ENCODE measurements at places on chromosomes 12 and 14. TPM values are rescaled to one million over a fixed set of nuclear protein-coding genes. Genes with fewer than 3 reads are reported as not detected.
A peak's percentile ranks its signal among the peaks of the same experiment; 100 is the strongest.

Gene NOC4L
- 40.0 TPM for total RNA-seq

Gene SLC15A4
- 48.6 TPM for total RNA-seq

Gene PLEKHD1
- total RNA-seq = not detected

Gene CLEC2B
- not detected for total RNA-seq

Gene RNF212B
- not detected for total RNA-seq

Gene INSM2
- total RNA-seq = 0.17 TPM

Gene DAO
- 22.1 TPM for total RNA-seq

Gene MYH6
- not detected for total RNA-seq

Gene FKBP4
- total RNA-seq = 137 TPM

Gene ITGA5
- 49.1 TPM for total RNA-seq

Gene HEBP1
- 44.6 TPM for total RNA-seq

Gene TMTC1
- not detected for total RNA-seq

Gene OR6C65
- not detected for total RNA-seq

GRCh38 chr12:32768518-32768917 lies 12.8 kb upstream of the YARS2 start:
- no peak for DNase-seq

GRCh38 chr14:100124551-100125088 lies 34.8 kb downstream of the DEGS2 start:
- DNase-seq = no peak

- DNase-seq = no peak
Measured at GRCh38 chr14:91919814-91920213, 27.7 kb downstream of the FBLN5 start.

DNA sequence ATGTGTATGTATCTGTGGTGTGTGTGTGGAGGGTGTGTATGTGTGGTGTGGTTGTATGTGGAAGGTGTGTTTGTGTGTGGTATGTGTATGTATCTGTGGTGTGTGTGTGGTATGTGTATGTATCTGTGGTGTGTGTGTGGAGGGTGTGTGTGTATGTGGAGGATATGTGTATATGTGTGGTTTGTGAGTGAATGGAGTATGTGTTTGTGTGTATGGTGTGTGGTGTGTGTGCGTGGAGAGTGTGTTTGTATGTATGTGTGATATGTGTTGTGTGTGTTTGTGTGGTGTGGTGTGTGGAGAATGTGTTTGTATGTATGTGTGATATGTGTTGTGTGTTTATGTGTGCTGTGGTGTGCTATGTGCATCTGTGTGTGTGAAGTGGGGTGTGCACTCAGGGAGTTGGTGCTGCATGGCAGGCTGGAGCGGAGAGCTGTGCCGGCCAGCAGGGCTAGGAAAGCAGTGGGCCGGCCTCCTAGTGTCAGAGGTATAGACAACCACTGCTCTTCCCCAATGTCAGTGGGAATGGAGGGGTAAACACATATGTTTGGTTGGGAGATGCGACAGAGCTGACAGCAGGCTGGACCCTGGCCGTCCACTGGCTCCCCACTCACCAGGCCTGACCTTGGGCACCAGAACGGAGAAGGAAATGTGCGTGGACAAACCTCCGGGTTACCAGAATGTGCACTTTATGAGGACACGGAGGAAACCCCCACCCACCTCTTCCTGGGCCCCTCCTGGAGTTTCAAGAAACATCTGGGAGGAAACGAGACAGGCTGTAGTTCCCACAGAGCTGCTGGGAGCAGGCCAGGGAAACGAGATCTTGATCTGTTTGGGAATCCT lies 60.7 kb downstream of the CLMN start:
- no peak for DNase-seq

GRCh38 chr12:84157170-84157569 lies 755.4 kb downstream of the SLC6A15 start:
- DNase-seq = no peak

- DNase-seq = no peak
Measured at GRCh38 chr12:122610207-122610606, 83.2 kb downstream of the KNTC1 start.

- DNase-seq = no peak
Measured at GRCh38 chr12:52364061-52364460, 3.2 kb downstream of the KRT85 start.

DNA sequence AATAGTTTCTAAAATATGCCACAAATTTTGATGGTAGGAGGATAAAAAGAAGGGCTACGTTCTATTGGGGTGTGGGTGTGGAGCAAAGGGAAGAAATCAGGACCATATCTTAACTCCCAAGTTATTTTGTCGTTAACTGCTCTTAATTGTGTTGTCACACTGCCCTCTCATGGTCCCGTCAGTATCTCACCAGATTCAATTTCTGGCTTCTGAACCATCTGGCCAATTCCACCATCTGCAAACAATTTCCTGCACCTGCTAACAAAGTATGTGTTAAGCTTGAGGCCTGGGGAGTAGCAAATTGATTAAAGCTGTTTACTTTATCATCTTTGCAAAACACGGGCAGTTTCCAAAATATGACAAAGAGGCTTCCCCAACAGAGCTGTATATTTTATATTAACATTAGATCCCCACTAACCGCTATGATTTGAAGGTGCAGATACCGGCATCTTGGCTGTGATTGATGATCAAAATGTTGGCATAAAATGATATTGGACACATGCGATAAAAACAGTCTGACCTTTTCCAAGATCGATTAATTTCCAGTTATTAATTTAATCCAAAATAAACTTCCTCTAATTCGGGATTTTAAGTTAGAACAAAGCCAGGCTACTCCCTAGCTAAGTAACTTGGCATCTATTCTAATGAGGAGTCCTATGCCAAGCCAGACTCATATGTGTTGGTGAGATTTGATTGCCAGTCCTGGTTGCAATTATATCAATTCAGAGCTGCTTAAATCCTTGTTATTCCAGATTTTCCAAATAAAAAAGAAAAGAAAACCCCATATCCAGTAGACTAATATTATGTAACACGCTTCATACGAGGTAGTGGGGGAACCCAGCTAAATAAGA lies 6.9 kb upstream of the DNM1L start:
- DNase-seq = peak; percentile 96

GRCh38 chr14:52701223-52701622 lies 5.8 kb upstream of the PSMC6 start:
- no peak for DNase-seq

- no peak for DNase-seq
Measured at GRCh38 chr12:117024961-117025480, 74.2 kb downstream of the TESC start.

DNA sequence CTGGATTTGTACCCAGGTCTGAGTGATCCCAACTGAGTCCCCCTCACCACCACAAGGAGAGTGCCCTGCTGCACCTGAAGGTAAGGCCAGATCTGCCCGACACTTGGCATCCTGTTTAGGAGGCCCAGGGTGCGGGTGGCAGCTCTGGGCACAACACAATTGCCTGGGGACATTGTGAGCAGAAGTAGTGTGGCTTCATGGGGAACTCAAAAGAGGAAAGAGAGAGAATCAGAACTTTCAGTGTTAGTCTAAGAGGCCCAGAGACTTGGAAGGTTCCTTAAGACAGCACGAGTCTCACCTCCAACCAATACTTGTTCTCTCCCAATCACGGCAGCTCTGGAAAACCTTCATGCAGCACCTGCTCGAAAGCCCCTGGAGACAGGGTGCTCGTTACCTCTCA lies 6.6 kb upstream of the SLC8B1 start:
- no peak for DNase-seq

- peak; percentile 65 for DNase-seq
Measured at GRCh38 chr12:43758247-43758727, 303 bp downstream of the PUS7L start.

DNA sequence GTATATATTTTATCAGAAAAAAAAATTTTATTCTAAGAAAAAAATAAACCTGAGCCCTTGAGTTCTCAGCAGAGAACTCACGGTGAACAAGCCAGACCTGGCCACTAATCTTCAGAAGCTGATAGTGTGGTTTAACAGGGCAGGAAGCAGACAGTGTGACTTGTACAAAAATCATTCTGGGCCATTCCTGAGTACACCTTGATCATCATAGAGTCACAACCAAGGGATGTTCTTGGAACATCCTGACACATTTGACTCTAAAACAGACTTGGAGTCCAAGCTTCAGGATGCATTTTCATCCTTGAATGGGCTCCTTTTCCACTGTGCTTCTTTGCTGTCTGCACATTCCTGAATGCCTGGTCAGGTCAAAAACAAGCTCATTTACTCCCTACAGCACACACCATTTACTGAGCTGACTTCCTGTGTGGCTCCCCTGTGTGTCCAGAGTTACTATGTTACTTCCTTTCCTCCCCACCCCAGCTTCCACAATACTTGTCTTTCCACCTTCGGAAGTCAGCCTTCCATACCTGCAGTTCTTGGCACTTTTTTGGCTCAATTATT lies 112.0 kb downstream of the ANO6 start:
- DNase-seq = no peak

DNA sequence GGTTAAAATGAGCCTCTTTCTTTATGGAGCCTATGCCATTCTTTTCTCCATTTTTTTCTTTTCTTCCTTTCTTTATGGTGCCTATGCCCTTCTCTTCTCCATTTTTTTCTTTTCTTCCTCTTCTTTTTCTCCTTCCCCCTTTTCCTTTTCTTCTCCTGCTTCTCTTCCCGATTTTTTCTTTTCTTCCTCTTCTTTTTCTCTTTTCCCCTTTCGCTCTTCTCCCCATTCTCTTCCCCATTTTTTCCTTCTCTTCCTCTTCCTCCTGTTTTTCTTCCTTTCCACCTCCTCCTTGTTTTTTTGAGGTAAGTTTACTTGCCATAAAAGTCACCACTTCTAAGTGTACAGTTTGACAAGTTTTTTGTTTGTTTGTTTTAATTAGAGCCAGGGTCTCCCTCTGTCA lies 50.1 kb downstream of the KIAA0586 start:
- no peak for DNase-seq

DNA sequence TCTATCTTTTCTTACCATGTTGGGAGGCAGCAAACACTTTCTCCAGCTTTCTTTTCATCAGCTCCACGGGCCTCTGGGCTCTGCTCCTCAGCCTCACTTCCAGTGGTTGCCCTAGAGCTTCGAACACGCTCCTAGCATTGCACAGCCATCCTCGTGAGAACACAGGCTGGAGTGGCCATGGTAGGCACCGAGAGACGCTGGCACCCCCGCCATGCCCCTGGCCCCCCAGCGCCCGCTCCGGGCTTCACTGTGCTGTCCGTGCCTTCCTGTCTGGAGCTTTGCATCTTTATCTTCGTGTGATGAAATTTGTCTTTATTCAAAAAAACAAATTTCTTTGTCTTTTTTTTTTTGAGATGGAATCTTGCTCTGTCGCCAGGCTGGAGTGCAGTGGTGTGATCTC lies 352.2 kb downstream of the TMEM121 start:
- DNase-seq = no peak

DNA sequence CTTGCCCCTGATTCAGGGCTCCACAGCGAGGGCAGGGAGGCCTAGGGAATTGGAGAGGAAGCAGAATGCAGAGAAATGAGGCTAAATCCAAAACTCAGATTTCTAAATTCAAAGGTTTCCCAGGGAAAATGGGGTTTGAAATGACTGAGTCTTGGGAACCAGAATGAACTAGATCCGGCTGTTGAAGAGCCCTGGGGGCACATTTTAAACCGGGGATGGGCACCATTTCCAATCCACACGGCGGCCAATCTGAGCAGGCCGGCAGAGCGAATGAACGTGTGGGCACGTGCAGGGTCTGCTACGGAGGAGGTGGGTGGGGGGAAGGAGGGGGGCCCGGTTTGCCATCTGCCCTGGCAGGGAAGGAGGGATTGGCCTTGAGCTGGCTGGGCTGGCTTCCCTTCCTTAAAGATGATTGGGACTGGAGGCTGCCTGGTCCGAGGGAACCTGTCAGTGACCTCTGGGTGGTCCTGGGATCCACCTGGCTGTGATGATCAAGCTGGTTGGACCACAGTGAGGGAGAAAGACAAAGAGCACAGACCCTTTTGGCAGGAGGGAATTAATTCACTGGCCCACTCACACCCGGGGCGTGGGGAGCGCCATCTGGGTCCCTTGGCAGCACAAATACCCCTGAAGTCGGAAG lies 161.0 kb downstream of the RBM19 start:
- DNase-seq = peak; percentile 52

GRCh38 chr14:97253756-97254155 lies 456.6 kb downstream of the VRK1 start:
- DNase-seq = no peak

DNA sequence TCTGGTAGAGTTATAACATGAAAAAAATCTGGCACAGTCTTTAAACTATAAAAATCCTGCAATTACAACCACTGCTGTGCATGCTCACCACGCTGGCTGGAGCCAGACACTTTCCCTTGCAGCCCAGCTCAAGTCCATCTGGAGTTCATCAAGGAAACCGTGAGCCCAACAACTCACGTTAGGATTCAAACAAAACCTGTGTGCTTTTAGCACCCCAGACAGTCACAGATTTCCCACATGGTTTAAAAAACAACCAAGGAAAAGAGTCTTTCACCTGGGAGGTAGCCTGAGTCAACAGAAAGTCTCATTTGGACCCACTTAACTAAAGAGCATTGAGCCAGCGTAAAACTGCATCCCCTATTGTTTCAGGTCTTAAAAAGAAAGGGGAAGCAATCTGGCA lies 4.7 kb downstream of the LRIG3 start:
- no peak for DNase-seq

DNA sequence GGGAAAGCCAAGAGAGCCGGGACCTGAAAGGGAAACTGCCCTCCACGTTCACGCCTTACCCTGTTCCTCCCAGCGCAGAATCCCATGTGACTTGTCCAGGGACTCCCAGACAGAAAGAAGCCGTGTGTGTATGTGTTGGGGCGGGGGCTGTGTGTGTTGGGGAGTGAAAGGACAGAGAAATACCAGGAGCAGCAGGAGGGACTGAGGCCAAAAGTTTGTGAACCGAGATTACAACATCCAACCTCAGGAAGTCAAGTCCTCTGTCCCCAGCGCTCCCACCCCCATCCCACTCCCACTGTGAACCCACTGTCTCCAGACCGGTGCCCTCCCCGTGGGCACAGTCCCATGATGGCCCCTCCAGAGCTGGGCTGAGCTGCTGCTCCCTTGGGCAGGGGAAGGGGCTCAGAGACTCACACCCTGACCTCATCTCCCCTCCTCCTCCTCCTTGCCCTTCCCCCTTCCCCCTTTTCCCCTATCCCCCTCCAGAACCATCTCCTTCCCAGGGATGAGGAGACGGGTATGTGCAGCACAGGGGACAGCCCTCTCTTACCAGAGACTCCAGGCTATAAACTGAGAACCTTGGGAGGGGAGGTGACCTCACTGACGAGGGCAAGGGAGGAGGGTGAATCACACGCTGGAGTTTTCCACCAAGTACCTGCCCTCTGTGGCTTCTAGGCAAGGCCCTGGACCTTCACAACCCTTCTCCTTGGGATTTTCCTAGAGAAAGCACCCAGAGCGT lies at the start of gene SLC6A12:
SLC6A12 (minus strand) TSS at position 155 of the 739 bp plus-strand sequence. CDS start 4,171 bp downstream, outside the sequence.
- DNase-seq = no peak

DNA sequence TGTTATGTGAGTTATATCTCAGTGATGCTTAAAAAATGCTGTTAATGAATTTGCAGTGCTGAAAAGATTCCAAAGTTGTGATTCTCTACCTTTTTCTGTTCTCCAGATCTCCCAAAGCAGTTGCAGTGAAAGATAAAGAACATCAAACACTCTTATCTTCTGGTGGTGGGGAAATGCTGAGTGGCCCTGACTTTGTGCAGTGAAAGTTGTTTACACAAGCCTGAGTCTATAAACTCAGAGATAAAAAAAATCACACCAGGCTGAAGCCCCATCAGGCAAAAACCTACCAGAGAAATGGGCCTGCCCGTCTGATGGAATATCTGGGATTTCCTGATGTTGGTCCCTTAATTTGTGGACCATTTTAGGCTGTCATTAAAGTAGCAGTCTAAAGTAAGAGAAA lies 46.1 kb downstream of the RASSF3 start:
- DNase-seq = no peak
